ENCODE measurements at places on chromosomes 2 and 18. TPM values are rescaled to one million over a fixed set of nuclear protein-coding genes. Genes with fewer than 3 reads are reported as not detected.

EMILIN2 gene
- 16.3 TPM for total RNA-seq

MCFD2 gene
- 41.7 TPM for total RNA-seq

CD8B2 gene
- 0.08 TPM for total RNA-seq

TEKT4 gene
- not detected for total RNA-seq

PFN4 gene
- total RNA-seq: not detected

ANKRD30BL gene
- total RNA-seq: not detected

GPR39 gene
- total RNA-seq: 22.3 TPM

EFHD1 gene
- total RNA-seq: 2.7 TPM

HOXD11 gene
- total RNA-seq: 0.37 TPM

DNA sequence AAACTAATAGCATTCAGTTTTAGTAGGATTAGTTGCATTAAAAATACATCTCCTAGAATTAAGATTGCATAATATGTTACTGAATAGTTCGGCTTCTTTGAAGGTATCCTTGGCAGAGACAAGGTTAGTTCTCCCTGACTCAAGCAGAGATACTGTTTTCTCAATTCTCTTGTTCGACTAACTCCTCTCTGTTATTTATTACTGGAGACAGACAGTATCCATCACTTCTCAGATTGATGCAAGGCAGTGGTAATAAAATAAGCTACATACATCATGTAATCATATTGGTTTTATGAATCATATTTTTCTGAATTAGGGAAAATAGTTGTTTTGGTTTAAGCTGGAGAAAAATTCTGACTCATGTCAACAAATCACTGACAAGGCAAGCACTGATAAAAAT, 134.8 kb downstream of the SLC8A1 start:
- DNase-seq: no peak

GRCh38 chr2:195410074-195410671, 246.9 kb upstream of the SLC39A10 start:
- no peak for DNase-seq

- no peak for DNase-seq
Measured at GRCh38 chr2:223260681-223261080, 208.7 kb downstream of the KCNE4 start.

GRCh38 chr18:25561918-25562317, 210.0 kb upstream of the ZNF521 start:
- peak; percentile 21 for DNase-seq

- no peak for DNase-seq
Measured at GRCh38 chr2:157898591-157898996, 22.5 kb upstream of the ACVR1 start.

- DNase-seq: no peak
Measured at GRCh38 chr2:196103626-196104025, 35.0 kb upstream of the DNAH7 start.

GRCh38 chr2:123597988-123598387, 427.1 kb upstream of the CNTNAP5 start:
- no peak for DNase-seq

DNA sequence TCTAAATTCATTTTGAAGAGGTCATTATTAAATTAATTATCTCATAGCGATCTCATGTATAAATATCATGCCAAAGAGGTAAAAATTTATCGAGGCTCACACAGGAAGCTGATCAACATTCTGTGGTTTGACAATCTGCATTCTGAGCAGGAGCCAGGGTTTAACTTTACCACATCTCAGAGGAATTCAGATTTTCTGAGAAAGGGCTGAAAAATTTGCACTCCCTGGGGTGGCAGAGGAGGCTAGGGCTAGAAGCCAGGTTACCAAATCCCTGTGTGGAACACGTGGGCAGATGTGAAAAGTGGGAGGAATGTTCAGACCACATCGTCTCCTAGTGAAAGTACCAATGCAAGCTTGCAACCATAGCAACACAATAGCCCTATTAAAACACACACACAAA, 63.5 kb upstream of the CTLA4 start:
- no peak for DNase-seq

DNA sequence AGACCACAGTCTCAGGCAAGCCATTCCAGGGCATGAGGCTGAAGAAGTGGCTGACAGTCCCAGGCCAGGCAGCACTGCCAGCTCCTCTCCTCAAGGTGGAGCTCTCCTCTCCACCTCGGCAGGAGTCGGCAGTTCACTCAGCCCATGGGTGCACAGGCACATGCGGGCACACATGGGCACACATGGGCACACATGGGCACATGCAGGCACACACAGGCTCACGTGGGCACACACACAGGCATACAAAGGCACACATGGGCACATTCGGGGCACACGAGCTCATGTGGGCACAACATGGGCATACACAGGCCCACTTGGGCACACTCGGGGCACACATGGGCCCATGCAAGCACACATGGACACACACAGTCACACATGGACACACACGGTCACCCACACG, 65.3 kb upstream of the TAF1B start:
- peak; percentile 52 for DNase-seq

DNA sequence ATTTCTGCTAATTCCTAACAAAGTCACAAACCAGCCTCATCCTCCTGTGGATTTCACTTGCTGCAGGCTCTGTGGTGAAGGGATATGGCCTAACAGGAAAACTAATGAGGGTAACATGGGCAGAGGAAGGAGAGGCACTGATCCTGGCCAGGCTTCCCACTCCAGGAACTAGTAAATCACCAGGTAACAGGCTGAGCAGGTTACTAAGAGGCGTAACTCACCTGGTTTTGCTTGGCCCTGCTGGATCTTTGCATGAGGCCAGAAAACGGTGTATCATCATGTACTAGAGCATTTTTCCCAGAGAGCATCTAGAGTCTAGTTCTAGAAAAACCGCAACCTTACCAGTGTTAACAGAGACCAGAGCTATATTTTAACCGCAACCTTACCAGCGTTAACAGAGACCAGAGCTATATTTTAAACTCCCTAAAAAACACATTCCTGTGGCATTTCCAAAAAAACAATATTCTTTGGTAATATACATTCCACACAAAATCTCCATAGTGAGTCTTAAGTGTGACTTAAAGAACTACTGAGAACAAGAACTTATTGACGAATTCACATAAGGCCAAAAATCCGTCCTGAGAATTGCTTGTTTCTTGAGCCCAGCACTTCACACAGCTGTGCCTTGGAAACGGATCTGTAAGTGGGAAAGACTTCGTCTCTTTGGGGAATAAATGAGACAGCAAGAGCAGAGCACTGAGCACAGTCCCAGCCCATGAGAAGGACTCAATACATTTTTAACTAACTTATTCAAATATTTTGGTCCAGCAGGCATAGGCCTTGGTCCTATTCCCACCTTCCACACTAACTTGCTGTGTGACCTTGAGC, 43.4 kb downstream of the DPP4 start:
- DNase-seq: no peak

DNA sequence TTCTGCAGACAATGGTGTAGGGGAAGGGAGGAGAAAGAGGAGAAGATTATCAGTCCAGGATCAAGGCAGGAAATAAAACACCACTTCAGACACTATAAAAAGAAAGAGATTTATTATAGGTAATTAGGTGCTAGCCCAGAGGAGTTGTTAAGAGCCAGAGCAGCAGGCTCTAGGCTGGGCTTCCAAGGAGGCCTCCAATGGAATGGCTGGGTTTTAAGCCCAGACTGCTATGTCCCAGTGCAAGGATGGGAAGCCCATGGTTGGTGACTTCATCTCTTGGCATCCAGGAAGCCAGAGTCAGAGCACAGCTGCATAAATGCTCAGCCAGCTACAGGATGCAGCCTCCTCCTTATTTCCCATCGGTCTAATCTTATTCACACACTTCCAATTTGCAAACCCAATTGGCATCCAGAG, 95.6 kb downstream of the LAMA3 start:
- peak; percentile 23 for DNase-seq

- peak; percentile 36 for DNase-seq
Measured at GRCh38 chr2:152594022-152594766, 123.1 kb downstream of the PRPF40A start.

GRCh38 chr2:139773720-139774277, 993.6 kb upstream of the NXPH2 start:
- no peak for DNase-seq

GRCh38 chr18:24199372-24199962, 60.6 kb downstream of the CABYR start:
- no peak for DNase-seq

- DNase-seq: no peak
Measured at GRCh38 chr18:40452599-40452998, 1502.4 kb upstream of the PIK3C3 start.

- no peak for DNase-seq
Measured at GRCh38 chr2:201452922-201453643, 1.5 kb downstream of the STRADB start.

DNA sequence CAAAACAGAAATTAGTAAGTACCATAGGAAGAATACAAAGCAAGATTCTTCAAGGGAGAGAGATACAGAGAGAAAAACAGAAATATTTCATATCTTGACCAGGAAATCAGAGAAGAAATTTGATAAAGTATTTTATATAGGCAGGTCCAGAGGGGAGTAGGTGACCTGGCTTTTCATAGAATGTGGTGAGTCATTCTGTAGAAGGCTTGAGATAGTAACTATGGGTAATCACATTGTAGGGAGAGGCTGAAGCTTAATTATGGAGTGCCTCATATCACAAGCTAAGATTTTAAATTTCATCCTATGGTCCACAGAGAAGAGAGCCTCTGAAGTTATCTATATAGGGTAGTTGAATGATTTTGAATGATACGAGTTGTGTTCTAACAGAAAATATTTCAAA, 195.0 kb upstream of the CYRIA start:
- no peak for DNase-seq

DNA sequence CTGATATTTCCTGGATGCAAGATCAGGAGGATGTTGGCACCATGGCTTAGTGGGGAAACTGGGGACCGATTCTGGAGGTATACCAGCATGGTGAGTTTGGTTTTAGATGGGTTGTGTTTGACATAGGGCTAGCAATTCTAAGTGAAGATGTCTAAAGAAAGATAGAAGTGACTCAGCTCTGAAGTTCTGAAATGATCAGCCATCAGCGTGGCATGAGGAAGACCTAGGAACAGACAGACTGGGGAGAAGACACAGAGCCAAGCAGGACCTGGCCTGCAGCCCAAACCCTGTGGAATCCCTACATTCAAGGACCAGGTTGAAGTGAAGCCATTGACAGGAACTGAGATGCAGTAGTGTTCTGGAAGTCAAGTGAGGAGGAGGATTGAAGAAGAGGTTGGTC, 39.8 kb downstream of the HRH4 start:
- DNase-seq: no peak

GRCh38 chr2:12162269-12163247, 416.1 kb downstream of the LPIN1 start:
- DNase-seq: no peak

DNA sequence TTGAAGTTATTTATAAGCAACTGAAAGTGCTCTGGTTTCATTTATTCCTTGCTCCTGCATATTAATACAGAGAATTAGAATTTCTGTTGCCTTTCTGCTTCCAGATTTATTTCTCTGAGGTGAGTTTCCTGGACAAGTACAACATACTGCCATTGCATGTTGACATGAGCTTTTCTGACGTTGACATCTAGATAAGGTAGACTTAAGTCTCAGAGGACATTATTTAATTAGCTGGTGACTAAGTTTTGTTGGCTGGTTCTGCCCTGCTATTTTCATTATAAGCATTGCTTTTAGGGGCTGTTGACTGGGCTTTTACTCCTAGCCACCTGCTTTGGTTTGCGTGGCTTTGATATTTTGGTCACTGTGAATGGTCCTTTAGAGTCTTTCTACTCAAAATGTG, 282.9 kb upstream of the SPRED2 start:
- no peak for DNase-seq

GRCh38 chr2:70087702-70088597, 673 bp downstream of the PCBP1 start:
- peak; percentile 61 for DNase-seq

DNA sequence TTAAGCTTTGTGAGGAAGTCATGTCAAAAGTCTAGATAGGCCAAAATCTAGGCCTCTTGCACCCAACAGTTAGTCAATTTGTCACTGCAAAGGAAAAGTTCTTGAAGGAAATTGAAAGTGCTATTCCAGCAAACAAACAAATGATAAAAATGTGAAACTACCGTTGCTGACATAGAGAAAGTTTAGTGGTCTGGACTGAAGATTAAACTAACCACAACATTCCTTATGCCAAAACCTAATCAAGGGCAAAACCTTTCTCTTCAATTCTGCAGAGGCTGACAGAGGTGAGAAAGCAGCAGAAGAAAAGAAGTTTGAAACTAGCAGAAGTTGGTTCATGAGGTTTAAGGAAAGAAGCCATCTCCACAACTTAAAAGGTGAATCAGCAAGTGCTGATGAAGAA, 44.0 kb upstream of the LRRTM4 start:
- no peak for DNase-seq

Measured in left colon (tissue), 2 donors.